ENCODE measurements at places on chromosomes 6 and 20. TPM values are rescaled to one million over a fixed set of nuclear protein-coding genes. Genes with fewer than 3 reads are reported as not detected.

Gene HLA-DQB1
- total RNA-seq: under 0.01 TPM

Gene ALDH8A1
- 0.25 TPM for total RNA-seq

Gene SLC12A5
- 0.51 TPM for total RNA-seq

Gene NR2E1
- total RNA-seq: not detected

Gene SLC24A3
- total RNA-seq: under 0.01 TPM

Gene ZNF337
- total RNA-seq: 11.6 TPM

Gene ETV7
- total RNA-seq: 0.13 TPM

Gene TAAR9
- total RNA-seq: not detected

Gene ANGPT4
- not detected for total RNA-seq

Gene GPX5
- not detected for total RNA-seq

Gene SLC22A7
- total RNA-seq: not detected

Gene PBOV1
- total RNA-seq: not detected

Gene COL12A1
- 1.4 TPM for total RNA-seq

Gene SLC35F1
- total RNA-seq: under 0.01 TPM

Gene HLA-DMB
- total RNA-seq: 0.25 TPM

Gene CFB
- 0.51 TPM for total RNA-seq

Gene NRSN2
- 10.5 TPM for total RNA-seq

Gene ECT2L
- not detected for total RNA-seq

Gene PHACTR1
- 1.0 TPM for total RNA-seq

Gene SIRPB2
- 0.13 TPM for total RNA-seq

Gene SEMG1
- not detected for total RNA-seq

Gene CLIC5
- under 0.01 TPM for total RNA-seq

Gene TRAPPC3L
- under 0.01 TPM for total RNA-seq

Gene ENTPD6
- 43.0 TPM for total RNA-seq

Gene POU5F1
- total RNA-seq: not detected

Gene HLA-DRA
- total RNA-seq: under 0.01 TPM

Gene HTR1B
- 2.1 TPM for total RNA-seq

Gene MEI4
- not detected for total RNA-seq

Gene MACROD2
- total RNA-seq: 0.25 TPM

Gene OR12D3
- not detected for total RNA-seq

Gene AKAP12
- total RNA-seq: 444 TPM

Gene CAGE1
- 0.13 TPM for total RNA-seq

Gene VSX1
- not detected for total RNA-seq

Gene CDH4
- total RNA-seq: under 0.01 TPM

Gene NRN1
- 28.1 TPM for total RNA-seq

Gene SEL1L2
- total RNA-seq: not detected

Gene TUBE1
- 8.5 TPM for total RNA-seq

Gene MDN1
- total RNA-seq: 19.8 TPM

Gene SLC17A1
- not detected for total RNA-seq

Gene LGSN
- total RNA-seq: not detected

Gene DEFB124
- total RNA-seq: not detected

Gene PAX1
- total RNA-seq: not detected

Gene KCNB1
- total RNA-seq: not detected

Gene PNISR
- total RNA-seq: 27.7 TPM

Gene CCM2L
- total RNA-seq: 17.3 TPM

Gene WRNIP1
- total RNA-seq: 49.1 TPM

All from dermis microvascular lymphatic vessel endothelial cell (primary cell).